NCI-H2081 (cell line): ENCODE measurements at places on chromosomes 16 and 17.

GRCh38 chr17:58358408-58359172, 6.6 kb upstream of the SUPT4H1 start:
- DNase-seq = no peak

- no peak for DNase-seq
Measured at GRCh38 chr17:55436224-55437158, 14.9 kb upstream of the MMD start.

GRCh38 chr17:7445619-7445968, 733 bp downstream of the CHRNB1 start:
- DNase-seq = no peak

DNA sequence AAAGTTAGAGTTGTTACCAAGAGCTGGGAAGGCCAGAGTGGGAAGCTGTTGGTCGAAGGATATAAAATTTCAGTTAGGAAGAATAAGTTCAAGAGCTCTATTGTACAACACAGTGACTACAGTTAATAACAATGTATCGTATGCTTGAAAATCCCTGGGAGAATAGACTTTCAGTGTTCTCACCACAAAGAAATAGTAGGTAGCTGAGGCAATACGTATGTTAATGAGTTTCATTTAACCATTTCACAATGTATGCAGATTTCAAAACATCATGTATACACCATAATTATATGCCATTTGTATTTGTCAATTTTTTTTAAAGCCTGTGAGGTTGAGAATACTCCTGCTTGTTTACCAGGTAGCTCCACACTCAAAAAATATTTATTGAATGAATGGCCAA, 41.5 kb upstream of the MYOCD start:
- DNase-seq = no peak

DNA sequence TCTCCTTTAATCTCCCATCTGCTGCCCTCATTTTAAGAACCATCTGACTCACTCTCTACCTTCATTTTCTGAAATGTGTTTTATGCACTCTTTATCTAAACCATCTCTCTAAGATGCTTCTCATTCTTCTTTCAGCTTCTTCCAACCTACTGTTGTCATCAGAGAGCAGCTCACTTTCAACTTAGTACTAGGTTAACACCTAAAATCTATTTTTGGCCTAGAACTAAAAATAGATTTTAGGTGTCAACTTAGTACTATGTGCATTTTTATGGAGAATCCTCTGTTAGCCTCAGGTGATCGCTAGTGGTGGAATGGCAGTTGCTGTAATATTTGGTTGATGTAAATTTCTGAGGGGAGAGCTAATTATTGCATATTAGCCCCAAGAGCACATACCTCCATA, 277.1 kb downstream of the KCNJ2 start:
- no peak for DNase-seq

- no peak for DNase-seq
Measured at GRCh38 chr17:79607940-79608623, 2.8 kb downstream of the RBFOX3 start.

- no peak for DNase-seq
Measured at GRCh38 chr17:76371656-76372628, 12.5 kb upstream of the SPHK1 start.
